ENCODE measurements at places on chromosomes 3 and 15.

- no peak for DNase-seq
Observed at GRCh38 chr3:191085091-191085490, 114.0 kb upstream of the OSTN start.

DNA sequence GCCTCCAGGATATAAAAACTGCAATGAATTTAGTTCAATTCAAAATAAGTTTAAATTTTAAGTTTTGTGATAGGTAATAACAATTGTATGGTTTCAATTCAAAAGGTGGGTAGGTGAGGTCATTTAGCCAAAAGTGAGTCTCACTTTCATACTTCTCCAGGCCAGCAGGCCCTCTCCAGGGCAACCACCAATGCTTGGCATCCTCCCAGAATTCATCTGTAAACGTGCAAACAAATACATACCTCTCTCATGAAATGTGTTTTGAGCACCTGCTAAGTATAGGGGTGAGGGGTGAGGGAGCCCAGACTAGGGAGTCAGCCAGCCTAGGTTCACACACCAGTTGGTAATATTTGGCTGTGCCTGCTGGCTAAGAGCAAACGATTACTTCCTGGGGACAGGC lies 22.0 kb upstream of the RBSN start:
- no peak for DNase-seq

GRCh38 chr3:11607816-11608215 lies 35.9 kb downstream of the VGLL4 start:
- DNase-seq: no peak

GRCh38 chr15:69852482-69852881 lies 245.2 kb downstream of the TLE3 start:
- no peak for DNase-seq

- DNase-seq: no peak
Observed at GRCh38 chr3:121692010-121692699, 31.5 kb upstream of the HCLS1 start.

DNA sequence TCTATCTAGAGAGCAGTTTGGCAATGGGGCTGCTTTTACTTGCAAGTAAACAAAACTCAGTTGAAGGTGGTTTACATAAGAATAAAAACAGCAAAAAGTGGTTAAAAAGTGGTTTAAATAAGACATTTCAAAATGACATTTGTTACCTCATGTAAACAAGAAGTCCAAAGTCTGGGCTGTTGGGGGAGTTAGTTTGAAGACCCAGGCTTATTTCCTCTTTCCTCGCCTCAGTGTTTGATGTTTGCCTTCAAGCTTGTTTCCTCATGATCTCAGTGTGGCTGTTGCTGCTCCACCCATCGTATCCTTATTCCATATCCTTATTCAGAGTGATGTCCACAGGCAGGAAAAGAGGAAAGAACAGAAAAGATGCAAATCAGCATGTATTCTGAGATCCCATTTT lies 15.2 kb downstream of the CGNL1 start:
- no peak for DNase-seq

DNA sequence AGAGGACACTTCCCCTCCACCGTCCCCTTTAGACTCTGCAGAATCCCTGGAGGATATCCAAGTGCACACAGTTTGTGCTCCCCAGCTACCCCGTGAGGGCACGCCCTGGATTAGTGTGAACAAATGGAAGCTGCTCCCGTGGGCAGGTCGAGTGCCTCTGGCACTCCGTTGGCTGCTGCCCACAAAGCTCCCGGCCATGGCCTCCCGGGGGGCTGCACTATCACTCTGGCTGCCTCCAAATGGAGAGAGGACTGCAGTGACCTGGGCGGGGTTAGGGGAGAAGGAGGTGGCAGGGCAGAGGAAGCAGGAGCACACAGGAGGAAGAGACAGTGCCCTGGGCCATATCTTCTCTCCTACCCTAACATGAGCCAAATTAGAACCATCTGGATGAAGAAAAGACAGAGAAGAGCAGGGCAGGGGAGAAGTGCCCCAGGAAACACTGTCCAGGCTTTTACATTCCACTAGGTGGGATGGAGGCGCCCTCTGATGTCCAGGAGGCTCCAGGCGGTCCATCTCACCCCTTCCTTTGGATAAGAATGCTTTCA lies 29.4 kb upstream of the ACAD9 start:
- DNase-seq: no peak

- DNase-seq: no peak
Observed at GRCh38 chr3:150365132-150365604, 42.9 kb upstream of the TSC22D2 start.

DNA sequence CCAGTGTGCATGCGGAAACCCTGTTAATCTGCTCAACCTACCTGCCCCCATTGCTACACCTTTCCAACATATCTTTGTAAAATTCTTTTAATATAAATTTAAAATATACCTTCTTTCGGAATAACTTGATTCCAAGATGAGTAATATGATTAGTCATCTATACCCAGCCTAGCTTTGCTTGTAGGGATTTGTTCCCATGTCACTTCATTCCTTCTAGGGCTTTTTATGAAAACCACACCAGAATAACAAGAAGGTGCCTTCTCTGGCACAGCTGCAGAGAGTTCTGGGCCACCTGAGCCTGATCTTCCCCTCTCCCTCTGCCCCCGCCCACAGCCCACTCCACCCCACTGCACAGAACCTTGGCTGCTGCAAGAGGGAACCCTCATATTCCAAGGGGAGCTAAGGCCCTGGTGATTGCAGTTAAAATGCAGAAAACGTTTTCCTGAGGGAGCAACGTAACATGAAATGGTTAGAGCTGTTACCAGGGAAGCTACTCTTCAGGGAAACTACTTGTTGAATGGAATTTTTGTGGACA lies 38.6 kb upstream of the HACD2 start:
- DNase-seq: no peak

GRCh38 chr15:77688693-77689092 lies 56.0 kb upstream of the LINGO1 start:
- no peak for DNase-seq

- DNase-seq: no peak
Observed at GRCh38 chr3:126201168-126201567, 20.8 kb upstream of the ALDH1L1 start.

- no peak for DNase-seq
Observed at GRCh38 chr15:55256281-55257011, 33.2 kb downstream of the RAB27A start.

DNA sequence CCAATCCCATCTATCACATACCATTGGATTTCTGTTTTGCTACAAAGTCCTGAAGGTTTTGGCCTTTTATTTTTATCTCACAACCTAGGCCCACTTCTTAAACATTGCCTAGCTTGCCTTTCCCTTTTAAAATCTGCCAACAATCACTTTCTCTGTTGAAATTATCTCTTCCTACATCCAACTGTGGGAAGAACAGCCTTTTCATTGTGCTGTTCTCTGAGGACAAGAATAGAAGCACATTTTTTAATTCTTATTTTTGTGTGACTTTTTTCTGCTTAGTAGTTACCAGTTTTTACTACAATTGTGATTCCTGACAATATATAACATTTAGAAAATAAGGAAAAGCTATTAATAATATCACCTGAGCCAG lies 159.2 kb downstream of the CNTN6 start:
- DNase-seq: no peak

DNA sequence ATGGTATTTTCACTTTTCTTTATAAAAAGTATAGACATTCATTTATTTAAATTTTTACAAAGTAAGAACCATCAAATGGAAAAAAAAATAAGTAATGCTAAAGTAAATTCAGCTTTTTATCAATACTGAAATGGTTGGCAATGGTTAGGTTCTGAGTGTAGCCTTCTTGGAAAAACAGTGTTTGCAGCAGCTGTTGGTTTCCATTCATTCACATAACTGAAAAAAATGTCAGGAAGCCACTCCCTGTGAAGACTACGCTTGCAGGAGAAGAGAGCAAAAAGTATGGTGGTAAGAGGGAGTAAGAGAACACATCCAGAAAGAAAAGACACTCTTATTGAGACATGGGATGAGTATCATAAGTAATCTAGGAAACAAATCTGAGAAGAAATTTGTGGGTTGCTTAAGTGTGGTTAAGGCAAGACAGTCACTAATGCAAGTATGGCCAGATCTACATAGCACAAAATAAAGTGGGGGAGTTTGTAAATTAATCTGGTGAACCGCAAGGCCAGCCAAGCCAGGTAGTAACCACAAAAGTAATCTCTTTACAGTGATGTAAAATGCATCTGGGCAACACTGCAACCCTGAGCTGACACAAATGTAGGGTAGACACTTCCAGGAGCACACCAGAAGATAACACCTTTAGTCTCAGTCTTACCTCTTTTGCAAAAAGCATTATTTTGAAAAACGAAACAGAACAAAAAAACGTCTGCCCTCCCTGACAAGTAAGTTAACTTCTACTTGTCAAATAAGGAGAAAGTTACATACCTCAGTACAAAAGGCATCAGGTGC lies 133.7 kb downstream of the IGSF11 start:
- no peak for DNase-seq

GRCh38 chr3:30753766-30754165 lies 140.7 kb downstream of the GADL1 start:
- no peak for DNase-seq

DNA sequence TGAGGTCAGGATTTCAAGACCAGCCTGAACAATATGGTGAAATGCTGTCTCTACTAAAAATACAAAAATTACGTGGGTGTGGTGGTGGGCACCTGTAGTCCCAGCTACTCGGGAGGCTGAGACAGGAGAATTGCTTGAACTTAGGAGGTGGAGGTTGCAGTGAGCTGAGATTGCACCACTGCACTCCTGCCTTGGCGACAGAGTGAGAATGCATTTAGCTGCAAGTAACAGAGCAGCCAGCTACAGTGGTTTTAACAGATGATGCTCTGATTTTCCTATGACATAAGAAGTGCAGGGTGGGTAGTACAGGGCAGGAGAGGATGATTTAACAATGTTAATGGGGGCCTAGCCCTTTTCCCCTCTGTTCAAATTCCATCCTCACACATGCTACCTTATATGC lies 267.9 kb downstream of the RPLP1 start:
- DNase-seq: no peak

DNA sequence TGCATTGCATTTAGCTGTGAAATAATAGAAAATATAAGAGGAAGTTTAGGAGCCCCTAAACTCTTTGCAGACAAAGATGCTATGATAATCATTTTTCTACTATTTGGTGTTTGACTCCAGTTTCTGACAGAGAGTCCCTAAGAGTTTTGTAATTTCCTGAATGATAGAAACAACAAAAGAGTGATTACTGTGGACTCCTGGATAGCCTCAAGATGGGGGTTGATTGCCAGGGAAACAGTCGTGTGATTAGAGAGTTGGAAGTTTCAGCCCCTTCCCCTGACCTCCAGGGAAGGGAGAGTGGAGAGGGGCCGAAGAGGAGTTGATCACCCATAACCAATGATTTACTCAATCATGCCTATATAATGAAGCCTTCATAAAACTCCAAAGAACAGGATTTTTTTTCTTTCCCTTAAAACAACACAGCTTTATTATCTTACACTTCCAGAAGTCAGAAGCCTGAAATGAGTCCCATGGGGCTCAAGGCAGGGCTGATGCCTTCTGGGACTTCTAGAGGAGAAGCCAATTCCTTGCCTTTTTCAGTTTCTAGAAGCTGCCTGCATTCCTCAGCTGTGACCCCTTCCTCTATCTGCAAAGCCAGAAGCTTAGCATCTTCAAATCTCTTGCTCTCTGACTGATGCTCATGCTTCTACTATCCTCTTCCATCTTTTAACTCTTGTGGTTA lies 292.3 kb upstream of the ZPLD1 start:
- DNase-seq: no peak

DNA sequence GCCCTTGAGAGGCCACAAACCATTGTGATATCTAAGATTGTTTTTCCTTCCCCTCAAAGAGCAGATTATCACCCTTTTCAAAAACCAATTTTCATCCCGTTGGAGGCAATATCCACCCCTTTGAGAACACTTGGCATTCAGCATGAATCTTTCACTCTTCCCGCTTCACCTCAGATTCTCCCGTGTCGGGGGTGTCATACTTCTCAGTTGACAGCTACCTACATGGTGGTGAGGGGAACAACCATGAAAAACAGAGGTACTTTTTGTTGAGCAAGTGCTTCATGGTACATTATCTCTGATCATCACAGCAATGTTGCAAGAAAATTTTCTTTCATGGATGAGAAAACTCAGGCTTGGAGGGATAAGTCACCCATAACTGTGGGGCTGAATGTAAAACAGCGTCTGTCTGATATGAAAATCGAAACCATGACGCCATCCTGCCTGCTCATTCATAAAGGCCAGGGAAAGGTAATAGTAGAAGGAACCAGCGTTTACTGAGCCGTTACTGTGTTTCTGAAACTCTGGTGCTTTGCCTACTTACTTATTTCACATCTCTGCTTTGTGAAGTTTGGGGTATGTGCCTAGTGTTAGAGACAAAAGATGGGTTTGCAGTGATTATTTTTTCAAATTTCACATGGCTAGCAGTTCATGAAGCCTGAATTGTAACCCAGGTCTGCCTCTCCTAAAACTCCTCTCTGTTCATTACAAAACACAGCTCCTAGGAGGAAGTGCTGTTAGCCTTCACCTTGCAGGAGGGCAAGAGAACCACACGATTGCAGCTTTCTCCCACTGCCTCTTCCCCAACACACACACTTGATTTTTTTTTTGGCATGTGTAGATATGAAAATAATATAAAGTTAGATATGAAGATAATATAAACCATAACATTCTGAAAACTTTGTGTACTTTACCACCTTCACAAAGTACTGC lies 35.4 kb downstream of the SV2B start:
- DNase-seq: no peak

DNA sequence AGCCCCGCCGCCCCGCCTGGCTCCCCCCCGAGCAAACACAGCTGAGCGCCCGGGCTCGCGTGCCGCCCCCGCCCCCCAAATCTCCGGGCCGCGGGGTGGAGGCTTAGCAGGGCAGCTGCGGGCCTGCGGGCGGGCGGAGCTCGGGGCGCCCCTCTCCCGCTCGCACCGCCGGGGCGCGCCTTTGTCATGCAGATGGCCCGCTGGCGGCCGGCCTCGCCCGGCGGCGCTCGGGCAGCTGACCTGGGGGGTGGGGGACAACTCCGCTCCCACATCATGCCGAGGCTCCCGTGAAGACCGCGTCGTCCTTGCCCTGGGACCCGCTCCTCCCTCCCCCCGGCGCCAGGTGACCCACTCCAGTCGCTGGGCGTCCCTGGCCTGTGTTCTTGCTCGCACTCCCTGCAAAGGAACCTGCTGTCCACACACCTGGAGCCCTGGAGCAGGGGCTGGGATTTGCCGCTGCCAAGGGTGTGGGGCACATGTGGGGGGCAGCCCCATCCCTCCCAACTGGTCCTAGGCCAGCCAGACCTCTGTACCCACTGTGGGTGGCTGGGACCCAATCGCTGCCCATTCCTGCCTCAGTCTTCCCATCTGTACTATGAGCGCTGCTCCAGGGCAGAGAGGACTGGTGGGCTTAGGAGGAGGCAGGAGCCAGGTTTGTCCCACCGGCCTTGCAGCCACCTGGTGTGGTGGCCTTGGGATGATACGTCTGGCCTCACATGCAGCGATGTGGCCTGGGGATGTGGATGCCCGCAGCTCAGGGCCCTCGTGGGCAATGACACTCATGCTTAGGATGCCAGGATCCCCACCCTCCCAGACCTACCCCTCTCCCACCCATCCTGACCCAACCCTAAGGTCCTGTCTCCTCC lies 33.5 kb downstream of the DNAJB8 start:
- no peak for DNase-seq

DNA sequence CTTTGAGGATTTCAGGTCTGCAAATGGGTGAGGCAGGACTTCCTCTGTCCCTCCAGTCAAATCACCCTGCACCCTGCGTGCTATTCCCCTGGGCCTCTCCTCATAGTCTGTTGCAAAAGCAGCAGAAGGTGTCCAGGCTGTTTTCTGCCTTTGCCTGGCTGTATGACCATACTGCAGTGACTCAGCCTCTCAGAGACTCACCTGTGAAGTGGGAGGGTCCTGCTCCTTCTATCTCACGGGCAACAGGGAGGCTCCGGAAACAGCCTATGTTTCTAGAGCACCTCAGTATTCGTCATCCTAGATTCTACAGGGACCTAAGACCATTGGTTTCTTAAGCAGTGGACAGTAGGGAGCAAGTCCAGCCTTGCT lies 216.4 kb downstream of the TLE3 start:
- DNase-seq: no peak

All from NCI-H446 (cell line).